Muscle of arm (tissue), 14 donors: ENCODE measurements at places on chromosomes 4 and X.

DNA sequence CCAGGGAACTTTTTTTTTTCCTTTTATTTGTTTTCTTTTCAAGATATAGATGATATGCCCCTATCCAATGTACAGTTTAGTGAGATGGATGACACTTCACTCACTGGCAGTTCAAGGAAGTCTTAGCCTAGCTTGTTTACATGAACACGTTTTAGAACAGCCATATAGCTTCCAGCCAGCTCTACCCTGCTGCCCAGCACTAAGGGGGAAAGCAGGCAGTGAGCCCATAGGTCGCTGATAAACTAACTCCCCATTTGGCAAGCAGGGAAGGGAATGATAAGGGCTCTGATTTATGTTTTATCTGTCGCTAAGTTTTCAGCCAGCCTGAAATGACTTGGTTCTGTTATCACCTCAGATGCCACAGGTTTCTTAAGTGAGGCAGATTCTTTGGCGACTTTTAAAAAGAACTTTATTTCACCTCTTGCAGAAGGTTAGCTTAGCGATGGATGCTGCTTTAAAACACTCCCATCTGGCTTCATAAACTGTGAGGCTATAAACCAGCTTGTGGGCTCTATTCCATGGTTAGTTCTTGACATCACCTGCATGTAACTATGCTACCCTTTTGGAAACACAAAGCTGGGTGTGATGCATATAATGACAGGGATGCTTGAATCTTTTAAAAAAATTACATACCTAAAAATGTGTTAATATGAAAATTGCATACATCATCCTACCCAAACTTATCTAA, 348.4 kb downstream of the FBXO8 start:
- no peak for DNase-seq

DNA sequence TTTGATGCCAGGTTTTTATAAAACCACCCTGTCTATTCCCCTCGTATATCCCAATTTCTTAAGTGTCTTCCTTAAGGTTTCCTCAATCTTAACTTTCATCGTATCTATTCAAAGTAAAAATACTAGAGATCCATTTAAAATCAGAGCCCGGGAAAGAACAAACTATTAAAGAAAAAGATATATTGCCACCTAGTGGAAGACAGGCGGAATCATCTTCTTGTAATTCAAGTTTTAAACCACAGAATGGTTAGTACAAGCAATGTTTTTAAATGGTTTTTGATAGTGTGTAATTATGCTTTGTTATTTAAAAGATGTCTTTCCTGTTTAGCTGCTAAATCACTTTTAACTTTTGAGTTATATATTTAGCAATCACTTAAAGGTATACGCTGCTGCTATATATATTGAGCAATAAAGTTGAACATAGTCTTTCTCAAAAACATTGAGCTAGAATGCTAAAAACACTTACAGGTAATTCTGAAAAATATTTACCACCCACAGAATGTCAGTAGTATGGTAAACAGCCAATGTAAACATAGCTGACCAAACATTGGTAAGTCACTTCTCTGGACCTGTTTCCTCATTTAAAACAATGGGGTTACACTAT, 18.2 kb downstream of the PRDM8 start:
- DNase-seq: no peak

- no peak for DNase-seq
Measured at GRCh38 chrX:133542476-133542875, 127.2 kb upstream of the GPC4 start.

DNA sequence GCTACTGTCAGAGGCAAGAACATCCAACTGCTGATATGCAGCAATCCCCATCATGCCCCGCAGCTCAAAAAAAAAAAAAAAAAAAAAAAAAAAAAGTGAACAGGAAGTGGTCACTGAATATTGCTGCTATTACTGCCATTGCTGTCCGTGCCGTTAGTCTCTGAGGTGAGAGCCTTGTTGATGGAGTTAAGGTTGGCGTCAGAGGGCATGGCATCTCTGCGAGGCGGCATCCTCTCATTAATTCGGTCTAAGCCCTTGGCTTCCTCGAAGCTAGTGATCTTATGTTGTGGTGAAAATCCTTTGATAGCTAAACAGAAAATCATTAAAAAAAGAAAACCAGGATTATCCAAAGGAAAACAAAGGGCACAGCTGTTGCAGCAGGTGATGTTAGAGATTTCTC, 321.6 kb downstream of the PPP3CA start:
- no peak for DNase-seq

DNA sequence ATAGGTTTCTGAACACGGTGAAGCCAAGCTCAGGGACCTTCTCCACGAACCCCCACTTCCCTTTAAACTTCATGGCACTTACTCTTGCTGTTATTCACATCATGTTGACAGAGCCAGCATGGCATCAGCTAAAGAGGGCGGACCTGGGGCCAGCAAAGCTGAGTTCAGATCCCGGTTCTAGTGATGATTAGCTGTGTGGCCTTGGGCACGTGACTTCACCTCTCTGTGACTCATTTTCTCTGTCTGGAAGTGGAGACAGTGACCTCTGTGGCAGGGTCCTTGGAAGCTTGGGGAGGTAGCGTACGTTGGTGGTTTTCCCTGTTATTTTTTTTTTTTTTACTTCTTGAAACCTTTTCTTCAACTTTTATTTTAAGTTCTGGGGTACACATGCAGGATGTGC, 13.4 kb downstream of the EVC start:
- no peak for DNase-seq

GRCh38 chr4:40423735-40424134, 88.6 kb downstream of the CHRNA9 start:
- no peak for DNase-seq

DNA sequence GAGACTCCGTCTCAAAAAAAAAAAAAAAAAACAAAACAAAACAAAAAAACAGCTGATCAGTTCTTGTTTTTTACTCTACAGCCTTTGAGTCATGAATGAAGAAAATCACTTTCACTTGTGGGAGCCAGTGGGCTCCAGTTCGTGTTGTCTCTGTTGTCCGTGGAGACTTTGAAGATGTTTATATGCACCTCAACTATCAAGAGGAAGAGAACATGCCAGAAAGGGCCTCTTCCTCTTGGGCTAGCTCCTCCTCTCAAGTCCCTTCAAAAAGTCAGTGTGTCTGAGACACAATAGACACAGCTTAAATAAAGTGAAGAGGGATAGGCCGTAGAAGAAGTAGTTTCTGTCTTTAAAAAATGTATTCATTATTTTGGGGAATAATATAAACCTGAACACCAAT, 182.7 kb downstream of the KDR start:
- DNase-seq: peak; percentile 11

GRCh38 chrX:53677286-53677685, 9.2 kb downstream of the HUWE1 start:
- DNase-seq: no peak

DNA sequence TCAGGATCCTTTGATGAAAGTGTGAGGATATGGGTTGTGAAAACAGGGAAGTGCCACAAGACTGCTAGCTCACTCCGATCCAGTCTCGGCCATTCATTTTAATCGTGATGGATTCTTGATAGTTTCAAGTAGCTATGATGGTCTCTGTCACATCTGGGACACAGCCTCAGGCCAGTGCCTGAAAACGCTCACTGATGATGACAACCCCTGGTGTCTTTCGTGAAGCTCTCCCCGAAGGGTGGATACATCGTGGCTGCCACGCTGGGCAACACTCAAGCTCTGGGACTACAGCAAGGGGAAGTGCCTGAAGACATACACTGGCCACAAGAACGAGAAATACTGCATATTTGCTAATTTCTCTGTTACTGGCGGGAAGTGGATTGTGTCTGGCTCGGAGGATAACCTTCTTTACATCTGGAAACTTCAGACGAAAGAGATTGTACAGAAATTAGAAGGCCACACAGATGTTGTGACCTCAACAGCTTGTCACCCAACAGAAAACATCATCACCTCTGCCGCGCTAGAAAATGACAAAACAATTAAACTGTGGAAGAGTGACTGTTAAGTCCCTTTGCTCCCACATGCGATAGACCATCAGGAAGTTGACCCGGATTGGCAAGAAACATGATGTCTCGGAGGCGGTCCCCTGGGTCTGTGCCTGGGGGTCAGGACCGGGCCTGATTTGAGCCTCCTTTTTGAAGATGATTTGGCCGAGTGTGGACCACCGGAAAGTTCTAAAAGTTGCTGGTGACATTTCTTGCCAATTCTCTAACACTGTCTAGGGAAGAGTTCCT, 22.2 kb downstream of the LIAS start:
- DNase-seq: no peak

GRCh38 chrX:72621625-72622485, 49.2 kb upstream of the HDAC8 start:
- DNase-seq: no peak

DNA sequence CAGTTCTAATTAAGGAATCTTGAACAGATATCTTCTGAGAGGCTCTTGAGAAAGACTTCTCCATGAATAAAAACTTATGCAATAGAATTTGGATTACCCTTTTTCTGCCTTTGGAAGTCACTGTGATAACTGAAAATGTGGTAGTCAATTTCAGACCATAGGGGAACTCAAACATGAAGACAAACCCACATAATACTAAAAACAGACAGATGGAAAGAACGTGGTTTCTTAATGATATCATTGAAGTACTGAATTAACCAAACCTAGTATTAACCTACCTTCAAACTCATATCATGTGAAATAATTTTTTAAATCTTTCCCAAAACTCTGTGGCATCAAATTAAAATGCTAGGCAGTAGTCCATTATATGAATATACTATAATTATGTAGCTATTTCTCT, 153.5 kb downstream of the CAMK2D start:
- no peak for DNase-seq

DNA sequence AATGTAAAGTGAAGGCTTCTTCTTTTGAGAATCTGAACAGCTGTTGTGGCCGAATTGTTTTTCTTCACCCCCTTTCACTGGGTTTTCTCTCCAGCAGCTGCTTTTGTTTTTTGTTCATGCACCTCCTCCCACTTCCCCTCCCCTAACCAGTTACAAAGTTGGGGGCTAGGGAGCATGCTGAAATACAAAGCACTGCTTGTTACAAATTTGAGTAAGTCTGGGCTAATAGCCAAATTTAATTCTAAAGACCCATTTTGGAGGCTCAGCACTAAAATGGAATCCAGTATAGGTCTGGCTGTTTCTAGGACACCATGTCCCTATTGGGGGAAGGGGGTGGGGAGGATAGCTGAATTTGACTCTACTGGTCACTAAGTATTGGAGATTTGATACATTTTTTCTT, 89.2 kb upstream of the GPM6B start:
- no peak for DNase-seq

DNA sequence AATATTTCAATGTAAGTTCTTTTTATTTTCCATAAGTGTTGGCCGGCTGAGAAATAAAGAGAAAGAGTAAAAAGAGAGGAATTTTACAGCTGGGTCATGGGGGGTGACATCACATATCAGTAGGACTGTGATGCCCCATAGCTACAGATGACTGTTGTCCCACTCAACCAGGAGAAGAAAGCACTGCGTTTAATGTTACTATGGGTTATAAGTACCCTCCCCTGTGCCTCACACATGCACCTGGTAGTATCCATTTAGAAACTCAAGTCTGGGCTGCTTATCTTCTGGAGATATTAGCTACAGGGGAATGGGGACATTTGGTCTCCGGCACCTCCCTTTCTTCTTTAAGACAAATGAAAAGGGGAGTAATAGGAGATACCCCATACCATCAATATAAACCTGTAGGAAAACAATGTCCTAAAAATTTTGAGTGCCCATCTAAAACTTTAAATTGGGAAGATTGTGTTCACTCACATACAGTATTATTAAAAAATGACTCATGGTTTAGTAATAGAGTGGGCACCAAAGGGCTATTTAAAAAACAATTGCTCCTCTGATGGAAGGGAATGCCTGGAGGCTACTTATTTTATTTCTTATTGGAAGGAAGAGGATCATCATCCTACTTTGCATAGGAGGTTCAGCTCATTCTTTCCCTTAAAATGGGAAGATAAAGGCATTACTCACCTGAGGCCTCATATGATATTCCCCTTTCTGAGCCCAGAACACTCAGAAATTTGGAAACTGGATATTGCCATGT, 18.2 kb downstream of the UGT2B11 start:
- no peak for DNase-seq

- peak; percentile 71 for DNase-seq
Measured at GRCh38 chr4:140876615-140877364, 120.6 kb upstream of the TBC1D9 start.

DNA sequence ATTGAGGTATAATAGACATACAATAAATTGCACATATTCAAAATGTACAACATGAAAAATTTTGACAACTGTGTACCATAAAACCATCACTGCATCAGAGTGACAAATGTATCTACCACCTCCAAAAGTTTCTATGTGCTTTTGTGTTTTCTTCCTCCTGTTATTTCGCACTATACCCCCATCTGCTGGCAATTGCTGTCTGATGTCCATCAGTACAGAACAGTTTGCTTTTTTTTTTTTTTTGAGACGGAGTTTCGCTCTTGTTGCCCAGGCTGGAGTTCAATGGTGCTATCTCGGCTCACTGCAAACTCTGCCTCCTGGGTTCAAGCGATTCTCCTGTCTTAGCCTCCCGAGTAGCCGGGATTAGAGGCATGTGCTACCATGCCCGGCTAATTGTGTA, 154.3 kb upstream of the GIMD1 start:
- DNase-seq: no peak

DNA sequence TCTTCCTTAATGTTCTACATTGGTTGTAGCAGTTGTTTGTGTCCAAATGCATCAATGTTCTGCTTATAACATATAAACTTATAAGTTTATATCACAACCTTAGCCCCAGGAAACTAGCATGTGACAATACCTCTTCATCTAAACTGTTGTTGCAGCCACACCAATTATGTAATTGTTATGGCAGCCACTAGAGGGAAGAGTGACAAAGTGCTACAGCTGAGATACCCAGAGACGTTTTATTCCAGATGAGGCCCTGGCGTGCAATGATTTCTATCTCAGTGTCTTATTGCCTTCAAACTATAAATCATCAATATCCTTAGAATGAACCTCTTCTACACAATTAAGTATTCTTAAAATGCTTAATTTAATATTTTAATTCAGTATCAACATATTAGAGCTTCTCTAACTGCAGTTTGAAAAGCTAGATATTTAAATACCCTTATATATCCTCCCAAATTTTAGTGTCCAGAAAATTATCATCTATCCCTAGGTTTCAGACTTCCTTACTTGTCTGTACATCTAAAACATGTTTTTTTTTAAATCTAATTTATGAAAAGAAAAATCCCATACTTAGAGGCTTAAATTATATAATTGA, 171.6 kb downstream of the PCDH10 start:
- DNase-seq: peak; percentile 1

GRCh38 chrX:97045470-97045869, 161.8 kb downstream of the RPA4 start:
- no peak for DNase-seq

DNA sequence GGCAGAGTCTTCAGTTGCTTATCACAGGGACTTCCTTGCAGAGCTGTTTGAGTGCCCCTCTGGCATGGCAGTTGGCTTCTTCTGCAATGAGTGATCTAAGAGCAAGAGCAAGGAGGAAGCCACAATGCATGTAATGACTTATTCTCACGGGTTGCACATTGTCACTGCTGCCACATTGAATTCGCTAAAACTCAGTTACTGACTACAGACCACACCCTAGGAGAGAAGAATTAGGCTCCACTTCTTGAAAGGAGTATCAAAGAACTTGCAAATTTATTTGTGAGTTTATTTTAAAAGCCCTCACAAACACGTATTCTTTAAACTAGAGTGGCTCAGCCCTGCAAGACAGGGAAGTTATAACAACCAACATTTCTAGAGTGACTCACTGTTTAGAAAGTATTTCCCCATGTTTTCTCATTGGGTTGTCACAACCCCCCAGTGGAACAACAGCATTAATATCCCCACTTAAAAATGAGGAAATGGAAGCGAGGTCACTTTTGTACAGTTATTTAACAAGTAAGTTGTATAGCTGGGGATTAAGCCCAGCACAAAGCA, 32.4 kb upstream of the RBPJ start:
- DNase-seq: no peak
